CD4-positive, alpha-beta T cell treated with Interleukin-12 subunit alpha and Interleukin-12 subunit beta, for 1 hour (primary cell): ENCODE measurements at places on chromosomes 2 and 18.

- DNase-seq, result no peak
These were observed 681 bp upstream of the NRP2 start for GRCh38 chr2:205681401-205682238.

- DNase-seq, result no peak
These were observed 385.6 kb upstream of the ID2 start for GRCh38 chr2:8296306-8296705.

DNA sequence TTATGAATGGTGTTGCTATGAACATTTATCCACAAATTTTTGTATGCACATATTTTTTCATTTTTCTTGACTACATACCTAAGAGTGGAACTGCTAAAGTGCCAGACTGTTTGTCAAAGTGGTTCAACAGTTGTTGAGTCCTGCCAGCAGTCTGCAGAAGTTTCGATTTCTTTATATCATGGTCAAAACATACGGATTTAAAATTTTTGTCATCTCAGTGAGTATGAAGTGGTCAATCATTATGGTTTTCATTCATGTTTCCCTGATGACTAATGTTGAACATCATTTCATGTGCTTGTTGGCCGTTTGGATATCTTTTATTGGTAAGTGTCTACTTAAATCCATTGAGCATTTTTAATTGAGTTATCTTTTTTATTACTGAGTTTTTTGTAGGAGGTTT lies 39.2 kb downstream of the CCDC138 start:
- no peak for DNase-seq

- DNase-seq, result no peak
These were observed 71.1 kb upstream of the CTLA4 start for GRCh38 chr2:203796248-203797010.

GRCh38 chr2:7725850-7726242 lies 808.6 kb downstream of the RNF144A start:
- no peak for DNase-seq

GRCh38 chr2:217101972-217102371 lies 242.1 kb upstream of the TNP1 start:
- no peak for DNase-seq

DNA sequence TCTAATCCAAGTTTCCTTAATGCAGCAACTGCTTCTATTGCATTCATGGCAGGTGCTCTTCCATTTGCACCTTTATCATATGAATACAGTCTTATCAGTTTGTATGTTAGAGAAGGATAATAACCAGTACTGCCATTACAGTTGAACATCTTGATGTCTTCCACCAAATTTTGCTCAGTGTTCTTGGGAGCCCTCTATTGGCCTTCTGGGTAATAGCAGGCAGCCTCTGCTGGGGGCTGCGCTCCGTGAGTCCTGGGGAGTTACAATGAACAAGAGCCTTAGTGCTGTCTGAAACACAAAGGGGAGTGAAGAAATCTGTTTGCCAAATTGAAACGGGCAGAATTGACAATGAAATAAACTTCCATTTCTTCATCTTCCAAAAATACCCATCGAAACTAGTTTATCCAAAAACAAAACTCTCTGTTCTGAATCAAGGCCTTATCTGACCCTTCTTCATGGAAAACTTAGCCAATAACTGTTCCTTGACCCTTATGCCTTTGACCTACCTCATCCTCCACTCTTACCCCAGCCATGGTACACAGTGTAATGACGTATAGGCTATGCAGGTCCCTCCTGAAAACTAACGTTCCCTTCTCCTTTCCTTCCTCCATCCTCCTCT lies 79.9 kb downstream of the ALK start:
- DNase-seq, result peak; percentile 20

GRCh38 chr2:105576440-105577241 lies 168.1 kb upstream of the NCK2 start:
- DNase-seq, result peak; percentile 57

GRCh38 chr2:141630407-141630930 lies 500.3 kb downstream of the LRP1B start:
- no peak for DNase-seq

GRCh38 chr2:172845028-172845630 lies 109.5 kb downstream of the RAPGEF4 start:
- no peak for DNase-seq

DNA sequence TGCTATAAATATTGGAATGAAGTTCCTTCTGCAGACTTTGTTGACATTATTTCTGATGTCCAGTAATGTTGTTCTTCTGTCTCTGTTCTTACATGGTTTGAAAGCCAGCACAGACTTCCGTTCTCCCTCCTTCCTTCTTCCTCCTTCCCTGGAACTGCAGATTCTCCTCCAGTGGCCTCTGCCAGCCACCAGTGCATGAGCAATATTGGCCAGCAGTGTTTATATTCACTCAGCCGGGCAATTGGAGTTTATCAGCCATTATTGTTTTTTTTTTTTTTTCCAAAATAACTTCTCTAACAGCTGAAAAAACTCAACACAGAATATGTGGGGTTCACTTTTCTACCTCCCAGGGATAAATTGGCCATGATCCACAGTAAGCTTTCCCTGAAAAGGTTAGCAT lies 86.8 kb downstream of the ADCYAP1 start:
- no peak for DNase-seq

- DNase-seq, result no peak
These were observed 94.3 kb upstream of the GLI2 start for GRCh38 chr2:120641366-120641771.

DNA sequence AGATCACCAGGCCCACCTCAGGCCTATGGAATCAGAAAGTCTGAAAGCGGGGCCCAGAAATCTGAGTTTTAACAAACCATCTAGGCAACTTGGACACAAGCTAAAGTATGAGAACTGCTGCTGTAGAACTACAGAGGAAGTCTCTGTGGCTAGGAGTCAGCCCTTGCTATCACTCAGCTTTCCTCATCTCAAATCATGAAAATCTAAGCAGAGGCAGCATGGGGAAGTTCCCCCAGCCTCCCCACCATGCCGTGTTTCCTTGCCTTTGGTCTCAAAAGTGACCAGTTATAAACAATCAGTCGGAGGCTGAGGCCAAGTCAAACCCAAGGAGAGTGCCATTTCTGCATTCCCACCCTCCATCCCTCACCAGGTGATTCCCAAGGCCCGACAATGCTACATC lies 404.7 kb downstream of the BCL11A start:
- no peak for DNase-seq

- DNase-seq, result no peak
These were observed 4.5 kb downstream of the INPP5D start for GRCh38 chr2:233064530-233065199.

DNA sequence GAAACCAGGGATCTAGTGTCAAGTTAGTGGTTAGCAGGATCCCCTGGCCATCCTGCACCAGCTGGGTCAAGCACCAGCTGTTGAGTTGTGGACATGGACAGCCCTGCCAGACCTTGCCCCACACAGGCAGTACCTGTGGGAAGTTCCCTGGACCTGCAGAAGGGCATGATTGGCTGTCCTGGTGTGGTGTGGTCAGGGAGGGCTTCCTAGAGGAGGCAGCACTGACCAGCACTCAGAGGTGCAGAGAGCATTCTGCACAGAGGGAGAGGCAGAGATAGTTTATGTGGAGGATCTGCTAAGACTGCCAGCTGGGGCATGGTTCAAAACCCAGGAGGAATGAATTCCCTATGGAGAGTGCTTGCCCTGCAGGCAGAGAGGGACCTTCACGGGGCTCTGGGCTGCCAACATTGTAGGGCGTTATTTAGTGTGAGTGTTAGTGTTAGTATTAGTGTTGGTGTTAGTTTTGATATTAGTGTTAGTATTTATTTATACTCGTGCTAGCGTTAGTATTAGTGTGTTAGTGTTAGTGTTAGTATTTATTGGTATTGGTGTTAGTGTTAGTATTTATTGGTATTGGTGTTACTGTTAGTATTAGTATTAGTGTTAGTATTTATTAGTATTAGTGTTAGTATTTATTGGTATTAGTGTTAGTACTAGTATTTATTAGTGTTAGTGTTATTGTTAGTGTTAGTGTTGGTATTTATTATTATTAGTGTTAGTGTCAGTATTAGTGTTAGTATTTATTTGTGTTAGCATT lies 31.9 kb downstream of the TWIST2 start:
- DNase-seq, result no peak
